Activated naive CD4-positive, alpha-beta T cell treated with anti-CD3 and anti-CD28 coated beads, Interleukin-2, amount 50 U/mL, for 16 hours (primary cell): ENCODE measurements at places on chromosomes 11 and 22.

- no peak for DNase-seq
These were observed 1137.7 kb upstream of the CNTN5 start for GRCh38 chr11:97883086-97883485.

DNA sequence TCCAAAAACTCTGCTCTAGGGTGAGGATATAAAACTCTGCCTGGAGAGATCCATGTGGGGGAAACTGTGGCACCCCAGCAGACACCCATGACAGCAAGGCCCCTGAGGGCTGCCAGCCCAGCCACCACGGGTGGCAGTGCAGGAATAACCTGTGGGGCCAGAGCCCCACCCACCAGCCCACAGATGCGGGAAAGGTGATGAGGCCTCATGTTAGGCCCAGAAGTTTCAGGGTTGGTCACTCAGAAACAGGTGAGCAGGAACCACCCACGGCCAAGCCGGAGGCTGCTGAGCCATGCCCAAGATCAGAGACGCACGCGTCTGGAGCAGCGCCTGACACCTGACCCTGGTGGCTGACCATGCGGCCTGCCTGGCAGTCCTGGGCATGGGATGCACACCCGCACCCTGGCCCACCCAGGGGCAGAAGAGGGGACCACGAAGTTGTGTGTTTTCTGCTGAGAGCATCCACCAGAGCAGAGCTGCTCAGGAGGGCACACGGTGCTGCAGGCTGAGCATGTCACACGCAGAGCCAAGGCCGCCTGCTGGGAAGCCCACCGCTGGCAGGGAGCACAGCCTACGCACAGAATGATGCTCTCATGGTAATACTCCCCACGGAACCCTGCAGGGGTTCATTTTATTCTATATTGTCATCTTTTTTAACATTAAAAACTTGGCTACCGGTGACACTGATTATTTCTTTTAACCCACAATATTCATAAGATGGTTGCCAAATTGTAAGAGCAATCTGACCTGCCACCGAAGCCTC lies 41.2 kb downstream of the DUSP8 start:
- no peak for DNase-seq

- no peak for DNase-seq
These were observed 19.5 kb upstream of the FADD start for GRCh38 chr11:70183483-70184176.

- no peak for DNase-seq
These were observed 38.4 kb downstream of the NOX4 start for GRCh38 chr11:89452780-89453179.

DNA sequence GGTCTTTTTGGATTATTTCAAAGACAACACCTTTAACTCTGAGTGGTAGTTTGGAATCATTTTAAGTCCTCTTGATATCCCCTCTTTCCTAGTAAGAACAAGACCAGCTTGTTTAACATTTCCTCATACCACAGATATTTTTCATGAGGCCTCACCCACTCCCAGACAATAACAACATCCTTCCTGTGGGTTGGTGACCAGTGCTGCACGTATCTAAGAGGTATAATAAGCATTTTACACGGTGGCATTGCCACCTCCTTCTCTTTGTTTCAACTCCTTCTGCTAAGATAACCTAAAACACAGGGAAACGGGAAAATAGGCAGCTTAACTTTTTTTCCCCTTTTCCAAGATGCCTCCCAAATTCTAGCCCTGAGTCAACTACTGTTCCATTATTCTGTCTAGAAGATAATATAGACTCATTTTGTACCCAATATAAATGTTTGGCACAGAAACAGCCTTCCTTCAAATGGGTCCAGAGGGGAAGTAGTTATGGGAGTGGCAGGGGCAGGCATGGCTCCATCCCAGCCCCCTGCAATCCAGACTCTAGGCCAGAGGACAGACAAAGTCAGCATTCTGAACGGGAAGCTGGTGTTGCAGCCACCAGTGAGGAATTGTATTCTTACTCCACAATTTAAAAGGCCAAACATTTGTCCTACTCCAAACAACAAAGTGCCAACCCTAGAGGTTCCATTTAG lies 28.5 kb downstream of the MAML2 start:
- DNase-seq: no peak

DNA sequence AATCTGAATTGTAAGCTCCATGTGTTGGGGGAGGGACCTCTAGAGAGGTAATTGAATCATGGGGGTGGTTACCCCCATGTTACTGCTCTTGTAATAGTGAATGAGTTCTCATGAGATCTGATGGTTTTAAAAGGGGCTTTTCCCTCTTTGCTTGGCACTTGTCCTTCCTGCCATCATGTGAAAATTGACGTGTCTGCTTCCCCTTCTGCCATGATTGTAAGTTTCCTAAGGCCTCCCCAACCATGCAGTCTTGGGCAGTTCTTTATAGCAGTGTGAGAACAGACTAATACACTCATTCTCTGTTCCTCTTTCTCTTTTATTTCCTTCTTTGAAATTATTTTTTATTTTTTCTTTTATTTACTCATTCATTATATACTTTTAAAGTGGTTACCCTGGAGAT lies 239.4 kb downstream of the CSNK2A3 start:
- DNase-seq: no peak

- DNase-seq: no peak
These were observed 10.0 kb downstream of the KCNA4 start for GRCh38 chr11:30006876-30007275.

- no peak for DNase-seq
These were observed 63.7 kb upstream of the HORMAD2 start for GRCh38 chr22:30016596-30016995.

DNA sequence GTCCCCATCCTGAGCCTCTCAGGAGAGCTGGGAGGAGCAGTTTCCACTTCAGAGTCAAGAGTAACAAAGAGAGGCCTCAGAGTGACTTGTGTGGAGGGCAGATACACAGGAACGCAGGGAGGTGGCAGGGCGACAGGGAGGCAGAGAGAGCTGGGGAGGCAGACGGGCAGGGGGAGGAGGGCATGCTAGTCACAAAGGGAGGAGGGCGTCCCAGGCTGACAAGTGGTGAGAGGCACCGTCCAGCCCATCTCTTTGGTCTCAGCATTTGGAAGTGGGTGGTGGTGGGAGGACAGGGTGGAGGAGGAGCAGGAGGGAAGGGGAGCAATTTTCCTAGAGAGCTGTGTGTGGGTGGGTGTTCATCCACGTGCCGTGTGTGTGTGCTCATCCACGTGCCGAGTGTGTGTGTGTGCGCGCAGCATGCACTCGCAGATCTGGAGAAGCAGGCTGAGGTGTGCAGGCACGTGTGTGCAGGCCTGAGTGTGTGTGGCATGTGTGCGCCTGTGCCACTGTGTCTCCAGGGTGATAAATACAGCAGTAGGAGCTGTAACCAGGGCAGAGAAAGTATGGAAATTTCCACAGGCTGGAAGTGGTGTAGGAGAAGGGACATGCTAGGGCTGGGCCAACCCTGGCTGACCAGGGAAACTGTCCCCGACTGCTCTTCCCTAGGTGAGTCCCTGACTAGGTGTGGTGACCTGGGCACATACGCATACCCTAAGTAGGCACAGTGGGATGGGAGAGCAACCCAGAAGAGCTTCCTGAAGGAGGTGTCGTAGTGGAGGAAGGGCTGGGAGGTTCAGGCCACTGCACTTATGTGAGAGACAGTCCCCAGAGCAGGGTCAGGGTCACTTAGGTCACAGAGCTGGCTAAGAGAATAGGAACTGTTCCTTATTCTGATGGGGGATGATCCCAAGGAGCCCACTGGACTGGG lies 7.3 kb upstream of the PDE2A start:
- DNase-seq: no peak

DNA sequence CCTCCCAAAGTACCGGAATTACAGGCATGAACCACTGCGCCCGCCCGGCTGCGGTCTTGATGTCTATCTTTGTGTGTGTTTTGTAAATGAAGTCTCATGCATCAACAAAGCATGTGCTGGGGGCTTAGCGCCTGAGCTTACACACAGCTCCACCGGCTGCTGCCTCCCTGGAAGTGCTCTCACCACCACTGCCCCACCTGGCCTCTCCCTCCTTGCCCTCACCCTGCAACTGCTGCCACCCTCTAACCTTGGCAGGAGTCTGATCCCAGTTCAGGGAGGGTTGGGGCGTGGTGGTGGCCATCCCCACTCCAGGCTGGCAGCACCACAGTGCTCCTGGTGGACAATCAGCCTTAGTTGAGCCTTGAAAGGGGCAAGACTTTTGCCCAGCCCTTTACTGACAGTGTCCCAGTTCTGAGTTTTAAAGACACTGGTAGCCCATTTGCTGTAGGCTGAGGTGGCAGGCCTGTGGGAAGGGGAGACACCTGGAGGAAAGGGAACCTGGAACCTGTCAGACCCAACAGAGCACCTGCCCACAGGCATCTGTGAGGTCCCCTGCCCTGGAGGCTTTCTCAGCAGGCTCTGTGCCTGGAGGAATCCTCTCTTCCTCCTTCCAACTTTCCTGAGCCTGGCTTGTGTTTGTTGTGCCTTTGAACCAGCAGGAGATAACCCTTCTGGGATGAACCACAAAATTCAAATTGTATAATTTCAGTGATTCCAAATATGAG lies 42.4 kb upstream of the WEE1 start:
- DNase-seq: no peak

DNA sequence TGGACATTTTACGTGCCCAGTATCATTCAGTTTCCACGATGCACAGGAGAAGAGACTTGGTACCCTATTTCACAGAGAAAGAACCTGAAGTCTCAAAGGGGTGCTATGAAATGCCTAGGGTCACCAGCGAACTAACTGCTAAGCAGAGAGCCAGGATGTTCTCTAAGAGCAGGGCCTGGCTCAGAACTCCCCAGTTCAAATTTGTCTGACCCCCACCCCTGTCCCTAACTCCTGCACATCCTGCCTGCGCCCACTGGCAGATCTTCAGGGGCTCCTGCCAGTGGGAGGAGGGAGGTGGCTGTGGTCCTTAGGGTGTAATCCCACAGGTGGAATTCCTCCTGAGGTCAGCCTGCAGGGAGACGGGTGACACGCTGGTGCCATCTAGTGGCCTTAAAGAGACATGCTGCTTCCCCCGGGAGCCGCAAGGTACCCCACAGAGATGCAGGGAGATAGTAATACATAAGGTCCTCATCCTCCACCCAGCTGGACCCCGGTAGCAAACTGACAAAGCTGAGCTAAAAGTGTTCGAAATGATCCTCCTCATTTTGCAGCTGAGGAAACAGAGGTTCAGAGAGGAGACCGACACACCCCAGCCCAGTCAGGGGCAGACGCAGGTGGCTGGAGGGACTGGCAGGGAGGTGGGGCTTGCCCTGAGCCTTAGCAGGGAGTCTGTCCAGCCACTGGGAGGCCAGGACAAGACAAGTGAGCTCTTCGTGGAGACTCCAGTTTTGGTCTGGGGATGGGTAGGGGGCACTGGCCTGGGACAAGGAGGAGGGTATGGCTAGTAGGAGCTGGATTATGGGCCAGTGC lies 34.1 kb downstream of the MB start:
- peak; percentile 44 for DNase-seq

GRCh38 chr22:49119551-49119952 lies 708.1 kb downstream of the BRD1 start:
- no peak for DNase-seq

- DNase-seq: peak; percentile 63
These were observed 759 bp downstream of the DESI1 start for GRCh38 chr22:41619979-41620588.

DNA sequence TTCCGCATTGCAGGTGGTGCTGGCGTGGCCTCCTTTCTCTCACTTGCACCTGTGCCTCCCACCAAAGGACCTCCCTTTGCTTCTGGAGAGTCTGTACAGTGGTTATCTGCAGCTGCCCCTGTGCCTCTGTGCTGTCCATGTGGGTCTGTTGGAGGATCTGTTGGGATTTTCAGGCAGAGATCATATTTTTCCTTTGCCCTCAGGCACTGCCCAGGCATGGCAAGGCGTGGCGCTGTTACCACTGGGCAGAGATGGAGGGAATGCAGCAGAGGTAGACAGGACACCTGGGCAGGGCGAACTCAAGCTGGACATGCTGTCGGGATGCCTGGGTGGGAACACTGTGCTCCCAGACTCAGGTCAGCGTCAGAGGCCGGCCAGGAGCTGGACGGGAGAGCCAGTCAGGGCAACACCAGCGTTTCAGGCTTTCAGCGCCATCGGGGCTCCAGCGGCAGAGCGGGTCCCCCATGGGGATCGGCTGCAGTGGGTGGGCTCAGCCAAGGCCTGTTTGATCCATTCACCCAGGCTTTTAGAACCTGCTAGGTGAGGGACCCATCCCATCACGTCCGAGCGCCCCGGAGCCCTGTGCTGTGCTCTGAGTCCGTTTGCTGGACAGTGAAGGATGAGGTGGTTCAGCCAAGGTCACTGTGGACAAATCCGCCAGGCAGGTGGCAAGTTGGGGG lies 718.9 kb downstream of the BRD1 start:
- DNase-seq: no peak

- no peak for DNase-seq
These were observed 243.8 kb downstream of the TMEM135 start for GRCh38 chr11:87281496-87281895.

- no peak for DNase-seq
These were observed 10.3 kb downstream of the EIF4G2 start for GRCh38 chr11:10798330-10798928.

DNA sequence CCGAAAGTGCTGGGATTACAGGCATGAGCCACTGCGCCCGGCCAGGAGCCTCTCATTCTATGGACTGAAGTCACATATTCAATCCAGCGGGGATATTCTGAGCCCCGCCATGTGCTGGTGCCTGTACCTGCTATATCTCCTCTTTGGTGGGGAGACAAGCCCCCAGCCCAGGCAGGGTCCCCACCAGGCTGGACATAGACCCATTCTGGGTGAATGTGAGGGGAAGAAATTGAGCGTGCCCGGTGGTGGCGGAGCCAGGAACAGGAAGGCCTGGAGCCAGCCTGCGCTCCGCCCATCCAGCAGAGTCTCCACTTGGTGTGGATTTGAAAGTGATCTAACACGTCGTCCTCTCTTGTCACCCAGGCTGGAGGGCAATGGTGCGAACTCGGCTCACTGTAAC lies 38.0 kb upstream of the CSNK1E start:
- no peak for DNase-seq

- DNase-seq: no peak
These were observed 89.0 kb downstream of the ISX start for GRCh38 chr22:35154937-35155387.

GRCh38 chr11:74726547-74727182 lies 4.6 kb downstream of the CHRDL2 start:
- DNase-seq: peak; percentile 58

- DNase-seq: no peak
These were observed 14.9 kb downstream of the EHD1 start for GRCh38 chr11:64863391-64864060.

DNA sequence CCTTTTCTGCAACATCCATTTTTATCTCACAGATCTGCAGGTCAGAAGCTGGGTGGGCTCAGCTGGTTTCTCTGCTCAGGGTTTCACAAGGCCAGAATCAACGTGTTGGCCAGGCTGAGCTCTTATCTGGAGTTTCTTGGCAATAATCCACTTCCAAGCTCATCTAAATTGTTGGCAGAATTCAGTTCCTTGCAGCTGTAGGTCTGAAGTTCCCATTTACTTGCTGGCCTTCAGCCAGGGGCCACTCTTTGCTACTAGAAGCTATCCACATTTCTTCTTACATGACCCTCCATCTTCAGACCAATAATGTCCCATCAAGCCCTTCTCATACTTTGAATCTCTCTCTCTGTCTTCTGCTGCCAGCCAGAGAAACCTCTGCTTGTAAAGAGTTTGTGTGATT lies 103.5 kb downstream of the WNT11 start:
- DNase-seq: no peak

GRCh38 chr11:36007127-36007655 lies 63.3 kb downstream of the LDLRAD3 start:
- no peak for DNase-seq
